ENCODE measurements at places on chromosomes 3 and 15.

- no peak for DNase-seq
These were observed 89.0 kb downstream of the PPCDC start for GRCh38 chr15:75112278-75112847.

DNA sequence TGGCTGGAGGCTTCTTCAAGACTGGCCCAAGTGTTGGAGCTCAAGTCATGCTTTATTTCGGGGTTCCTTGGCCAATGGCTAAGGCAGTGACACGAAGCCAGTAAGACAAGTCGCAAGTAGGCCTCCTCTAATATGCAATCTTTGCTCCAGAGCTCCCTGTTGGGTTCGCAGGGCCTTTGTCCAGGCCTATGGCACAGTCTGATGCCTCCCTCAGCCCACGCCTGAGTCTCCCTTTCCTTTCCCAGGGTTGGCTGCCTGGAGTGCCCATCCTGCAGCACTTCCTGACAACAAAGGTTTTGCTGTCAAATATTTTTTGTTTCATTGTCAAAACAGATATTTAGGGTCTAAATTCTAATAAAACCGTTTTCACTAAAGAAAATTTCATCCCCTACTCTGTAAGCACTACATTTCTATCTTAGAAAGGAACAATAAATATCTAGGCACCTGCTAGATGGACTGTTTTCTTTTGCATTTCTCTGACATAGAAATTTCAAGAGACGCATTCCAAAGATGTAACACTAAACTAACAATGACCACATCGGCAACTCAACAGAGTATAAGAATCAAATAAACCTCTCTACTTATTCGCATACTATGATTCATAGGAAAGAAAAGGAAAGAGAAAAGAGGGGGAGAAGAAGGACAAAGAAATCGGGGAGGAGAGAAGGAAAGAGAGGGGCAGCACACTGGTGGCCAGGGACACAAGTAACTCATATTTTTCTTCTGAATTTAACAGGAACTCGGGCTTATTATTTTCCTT is 393.1 kb upstream of the ATP11B start:
- DNase-seq, result no peak

DNA sequence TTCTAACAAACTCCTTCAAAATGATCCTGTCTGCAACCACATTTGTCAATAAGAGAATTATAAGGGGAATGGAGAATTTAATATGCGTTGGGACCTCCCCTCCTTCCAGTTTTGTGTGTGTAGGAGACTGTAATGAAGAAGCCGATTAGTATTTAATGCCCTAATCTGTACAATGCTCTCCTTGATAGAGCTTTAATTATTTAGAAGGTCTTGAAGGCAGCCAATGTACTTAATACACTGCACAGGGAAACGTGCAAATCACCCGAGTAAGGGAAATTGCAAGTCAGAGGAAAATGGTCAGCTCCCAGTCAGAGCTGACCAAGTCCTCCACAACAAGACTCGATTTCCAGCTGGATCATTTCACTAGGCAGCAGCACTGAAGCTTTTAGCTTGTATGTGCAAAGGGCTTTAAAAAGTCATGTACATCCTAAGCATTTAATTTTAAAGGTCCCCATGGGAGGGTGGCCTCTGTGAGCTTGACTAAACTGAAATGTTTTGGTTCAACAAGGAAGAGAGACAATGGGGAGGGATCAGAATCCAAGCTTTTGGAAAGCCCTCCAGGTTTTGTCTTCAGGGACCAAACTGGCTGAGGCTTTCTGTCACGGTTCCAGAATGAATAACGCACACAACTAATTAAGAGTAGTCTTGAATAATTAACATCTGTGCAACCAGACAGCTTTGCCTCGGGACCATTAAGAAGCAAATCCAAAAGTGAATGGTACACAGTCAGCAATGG is 159.8 kb upstream of the MITF start:
- DNase-seq, result no peak

DNA sequence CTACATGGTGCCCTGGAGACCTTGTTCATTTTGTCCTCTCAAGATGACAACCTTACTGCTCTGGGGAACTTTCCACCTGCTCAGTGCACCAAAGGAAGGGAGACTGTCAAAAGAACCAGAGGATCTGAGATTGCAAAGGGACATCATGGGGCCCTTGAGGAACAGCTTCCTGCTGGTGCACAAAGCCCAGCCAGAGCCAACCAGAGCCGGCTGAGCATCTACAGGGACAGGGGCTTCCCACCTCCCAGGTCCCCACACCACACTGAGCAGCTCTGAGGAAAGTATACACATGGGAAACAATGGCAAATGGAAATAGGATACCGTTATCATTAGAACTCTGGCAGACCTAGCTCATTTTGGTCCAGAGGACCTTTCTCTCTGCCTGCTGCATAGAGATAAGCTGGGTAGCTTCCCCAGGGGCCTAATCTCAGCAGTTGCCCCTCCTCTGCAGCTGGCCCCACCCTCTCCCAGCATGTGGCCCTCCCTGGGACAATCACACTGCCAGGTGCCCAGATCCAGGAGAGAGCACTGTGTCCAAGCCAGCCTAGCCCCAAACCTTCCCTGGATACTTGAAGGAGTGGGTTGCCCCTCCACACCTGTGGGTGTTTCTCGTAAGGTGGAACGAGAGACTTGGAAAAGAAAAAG is 123.4 kb upstream of the PRR20G start:
- DNase-seq, result no peak

DNA sequence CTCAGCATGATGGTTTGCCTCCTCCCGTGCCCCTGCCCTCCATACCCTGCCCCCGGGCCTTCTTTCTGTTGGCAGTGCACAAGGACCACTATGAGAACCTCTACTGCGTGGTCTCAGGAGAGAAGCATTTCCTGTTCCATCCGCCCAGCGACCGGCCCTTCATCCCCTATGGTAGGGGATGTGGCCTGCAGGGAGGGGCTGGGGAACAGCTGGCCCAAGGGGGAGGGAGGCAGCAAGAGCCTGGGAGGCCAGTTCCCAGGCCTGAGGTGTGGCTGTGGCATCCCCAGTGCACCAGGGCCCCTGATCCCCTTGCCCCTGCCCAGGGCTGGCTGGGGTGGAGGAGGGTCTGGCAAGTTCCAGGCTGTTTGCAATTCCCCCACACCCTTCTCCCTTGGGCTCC is 2.6 kb upstream of the PLA2G4B start:
- DNase-seq, result no peak

- DNase-seq, result no peak
These were observed 255.4 kb upstream of the ARPP21 start for GRCh38 chr3:35383719-35384555.

- no peak for DNase-seq
These were observed 100.1 kb downstream of the DPH6 start for GRCh38 chr15:35445891-35446290.

DNA sequence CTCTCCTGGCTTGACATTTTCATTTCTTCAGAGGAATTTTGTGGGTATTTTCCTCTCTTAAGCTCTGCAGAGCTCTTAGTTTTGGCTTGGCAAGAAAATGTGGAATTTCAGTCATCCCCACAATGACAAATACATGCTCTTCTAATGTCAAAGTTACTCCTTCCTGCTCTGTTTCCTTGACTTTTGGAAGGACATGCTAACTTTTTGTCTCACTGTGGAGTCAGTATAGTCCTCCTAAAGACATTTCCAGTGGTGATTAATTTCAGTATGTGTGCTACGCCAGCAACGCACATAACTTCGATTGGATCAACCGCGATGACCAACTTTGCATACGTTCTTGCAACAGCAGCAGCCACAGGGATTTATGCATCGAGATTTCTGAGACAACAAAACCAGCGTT is 13.3 kb downstream of the EBLN2 start:
- no peak for DNase-seq

GRCh38 chr3:112579232-112579631 is 17.4 kb downstream of the SLC35A5 start:
- no peak for DNase-seq

- no peak for DNase-seq
These were observed 3.4 kb upstream of the CLN6 start for GRCh38 chr15:68232937-68233336.

GRCh38 chr3:95815828-95816227 is 998.6 kb upstream of the EPHA6 start:
- DNase-seq, result no peak

GRCh38 chr3:30124435-30125370 is 481.7 kb upstream of the TGFBR2 start:
- no peak for DNase-seq

Measured in NCI-H1417 (cell line).